ENCODE measurements at places on chromosomes 16 and 17.

GRCh38 chr16:78813661-78814311 is 714.3 kb downstream of the WWOX start:
- no peak for DNase-seq

- DNase-seq = no peak
Measured at GRCh38 chr16:88622866-88623265, 15.5 kb upstream of the IL17C start.

GRCh38 chr16:11699234-11699894 is 31.1 kb downstream of the SNN start:
- DNase-seq = no peak

GRCh38 chr17:80861892-80862291 is 129.7 kb upstream of the CHMP6 start:
- DNase-seq = no peak

DNA sequence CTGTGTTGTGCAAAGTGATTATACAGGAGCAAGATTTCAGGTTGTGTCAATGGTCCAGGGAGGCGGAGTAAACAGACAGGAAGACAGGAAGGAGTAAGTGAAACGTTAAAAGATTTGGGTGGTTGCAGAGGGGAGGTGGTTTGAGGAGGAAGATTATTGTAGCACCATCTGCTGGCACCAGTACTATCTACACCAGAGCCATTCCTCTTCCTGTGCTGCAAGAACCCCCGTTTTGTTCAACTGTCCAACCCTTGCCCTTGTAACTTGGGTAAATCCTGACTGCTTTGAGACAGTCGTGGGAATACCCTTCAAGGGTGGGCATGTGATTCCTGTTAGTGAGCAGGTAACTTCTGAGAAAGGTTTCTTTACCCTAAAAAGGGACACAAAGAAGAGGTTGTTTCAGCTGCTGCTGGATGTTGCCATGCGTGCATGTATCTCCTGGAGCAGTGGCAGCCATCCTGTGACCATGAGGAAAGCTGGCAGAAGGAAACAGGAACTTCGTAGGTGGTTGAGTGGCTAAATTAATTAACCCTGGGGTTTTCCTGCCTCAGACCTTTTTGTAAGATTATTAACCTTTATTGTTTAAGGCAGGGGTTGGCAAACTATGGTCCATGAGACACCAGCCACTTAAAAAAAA is 124.1 kb downstream of the PRKCA start:
- no peak for DNase-seq

GRCh38 chr16:80710918-80711317 is 93.5 kb downstream of the CDYL2 start:
- DNase-seq = no peak

DNA sequence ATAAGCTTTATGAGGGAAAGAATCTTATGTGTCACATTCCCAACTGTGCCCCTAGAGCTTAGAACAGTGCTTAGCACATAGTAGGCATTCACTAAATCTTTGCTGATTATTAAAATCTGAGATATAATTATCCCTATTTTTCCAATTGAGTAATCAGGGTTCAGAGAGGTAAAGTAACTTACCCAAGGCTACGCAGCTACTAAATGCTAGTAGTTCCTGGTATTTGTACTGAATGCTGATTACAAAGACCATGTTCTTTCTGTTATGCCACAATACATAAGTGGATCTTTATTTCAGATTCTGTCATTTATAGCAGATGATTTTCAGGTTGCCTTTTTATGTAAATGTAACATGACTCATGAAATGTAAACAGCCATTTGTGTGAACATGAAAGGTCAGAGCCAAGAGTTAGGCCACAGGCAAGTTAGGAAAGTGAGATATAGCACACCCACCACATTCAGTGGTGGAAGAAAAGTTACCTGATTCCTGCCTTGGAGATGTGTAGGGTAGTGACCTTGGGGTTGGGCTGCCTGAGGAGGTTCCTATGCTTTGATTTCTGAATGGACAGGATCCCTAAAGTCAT is 77.2 kb downstream of the FTO start:
- DNase-seq = no peak

DNA sequence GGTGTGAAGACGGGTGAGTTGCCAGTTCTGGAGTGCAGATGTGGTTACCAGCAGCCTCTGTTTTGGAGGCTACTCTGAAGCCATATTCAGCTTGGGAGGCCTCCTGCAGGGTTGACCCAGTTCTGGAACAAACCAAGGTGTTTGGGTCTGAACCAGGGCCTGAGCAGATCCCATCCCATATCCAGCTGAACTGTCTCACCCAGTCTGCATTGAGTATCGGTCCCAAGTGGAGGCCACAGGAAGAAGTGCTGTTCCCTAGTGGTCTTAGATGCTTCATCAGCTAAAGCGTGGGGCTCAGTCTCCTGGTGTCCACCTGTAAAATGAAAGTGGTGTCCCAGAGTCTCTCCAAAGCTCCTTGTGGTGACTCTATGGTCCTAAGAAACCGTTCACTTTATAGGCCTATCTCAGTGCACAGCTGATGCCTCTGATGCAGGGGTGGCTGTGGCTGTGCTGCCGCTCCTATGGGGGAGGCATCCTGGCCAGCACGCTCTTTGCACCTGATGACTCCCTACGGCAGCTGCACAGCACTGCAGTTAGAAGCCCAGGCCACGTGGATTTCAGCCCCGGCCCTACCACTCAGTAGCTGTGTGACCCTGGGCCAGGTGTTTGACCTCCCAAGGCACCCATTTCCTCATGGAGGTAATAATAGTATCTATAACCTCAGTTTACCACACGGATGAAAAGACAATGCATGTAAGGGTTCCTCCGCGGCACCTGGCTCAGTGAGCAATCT is 21.0 kb downstream of the CBX4 start:
- DNase-seq = no peak

GRCh38 chr17:80916246-80916645 is 75.4 kb upstream of the CHMP6 start:
- DNase-seq = no peak

DNA sequence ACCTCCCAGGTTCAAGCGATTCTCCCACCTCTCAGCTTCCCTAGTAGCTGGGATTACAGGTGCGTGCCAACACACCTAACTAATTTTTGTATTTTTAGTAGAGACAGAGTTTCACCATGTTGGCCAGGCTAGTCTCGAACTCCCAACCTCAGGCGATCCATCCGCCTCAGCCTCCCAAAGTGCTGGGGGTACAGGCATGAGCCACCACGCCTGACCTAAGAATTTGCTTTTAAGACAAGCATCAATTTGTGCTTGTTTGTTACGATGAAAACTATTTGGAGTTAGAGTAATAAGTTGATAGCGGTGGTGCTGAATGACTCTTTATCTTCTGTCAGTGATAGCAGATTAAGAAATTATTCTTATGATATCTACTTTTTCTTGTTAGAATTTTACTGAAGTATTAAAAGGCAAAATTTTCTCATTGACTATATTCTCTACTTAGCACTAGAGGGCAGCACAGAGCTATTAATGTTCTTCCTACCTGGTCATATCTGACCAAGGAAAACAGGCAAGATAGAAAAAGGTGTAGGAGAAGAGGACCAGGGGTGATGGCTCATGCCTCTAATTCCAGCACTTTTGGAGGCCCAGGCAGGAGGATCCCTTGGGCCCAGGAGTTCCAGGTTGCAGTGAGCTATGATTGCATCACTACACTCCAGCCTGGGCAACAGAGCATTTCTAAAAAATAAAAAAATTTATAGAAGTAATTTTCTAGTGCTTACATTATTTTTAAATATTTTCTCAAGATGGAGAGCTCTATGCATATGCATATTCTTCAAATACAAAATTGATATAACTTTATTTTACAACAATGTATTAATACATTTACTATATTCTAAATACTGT is 24.5 kb downstream of the STXBP4 start:
- DNase-seq = peak; percentile 9

DNA sequence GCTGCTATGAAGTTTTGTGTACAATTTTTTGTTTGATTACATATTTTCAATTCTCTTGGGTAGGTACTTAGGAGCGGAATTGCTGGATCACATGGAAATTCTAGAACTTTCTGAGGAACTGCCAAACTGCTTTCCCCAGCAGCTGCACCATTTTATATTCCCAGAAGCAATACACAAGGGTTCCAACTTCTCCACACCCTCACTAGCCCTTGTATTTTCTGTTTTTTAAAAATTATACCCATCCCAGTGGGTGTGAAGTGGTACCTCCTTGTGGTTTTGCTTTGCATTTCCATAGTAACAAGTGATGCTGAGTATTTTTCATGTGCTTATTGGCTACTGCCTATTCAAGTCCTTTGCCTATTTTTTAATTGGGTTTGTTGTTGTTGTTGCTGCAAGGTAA is 20.9 kb downstream of the NACA2 start:
- DNase-seq = no peak

DNA sequence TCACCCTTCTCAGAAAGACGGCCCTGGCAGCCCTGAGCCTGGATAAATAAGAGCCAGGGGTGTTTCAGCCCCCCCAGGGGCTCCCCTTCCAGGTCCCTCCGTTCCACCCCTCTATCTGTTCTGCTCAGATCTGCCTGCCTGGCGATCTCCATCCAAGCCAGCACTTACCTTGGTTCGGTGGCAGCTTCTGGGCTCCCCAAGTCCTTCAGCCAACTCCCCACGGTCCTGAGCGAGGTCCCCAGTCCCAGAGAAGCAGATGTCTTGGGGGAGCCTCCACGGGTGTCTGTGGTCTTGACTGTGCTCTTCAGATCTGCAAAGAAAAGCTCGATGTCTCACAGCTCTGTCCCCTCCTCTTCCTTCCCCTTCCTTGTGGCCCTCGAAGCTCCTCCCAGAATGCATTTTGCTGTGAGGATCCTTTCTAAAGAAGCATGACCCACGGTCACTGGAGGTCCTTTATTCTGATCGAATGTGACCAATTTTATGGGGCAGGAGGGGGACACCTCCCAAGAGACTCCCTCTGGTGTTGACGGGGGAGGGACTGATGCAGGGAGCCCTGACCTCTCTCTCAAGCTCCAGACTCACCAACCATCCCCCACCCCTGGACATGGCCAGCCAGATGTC is at the start of gene PIK3R6:
TSS of gene PIK3R6 (minus strand) at position 314 of the 621 bp plus-strand sequence. CDS start 17,880 bp downstream, outside the sequence.
- no peak for DNase-seq

GRCh38 chr16:67730326-67730725 is 11.2 kb upstream of the GFOD2 start:
- DNase-seq = no peak

- DNase-seq = peak; percentile 2
Measured at GRCh38 chr16:80437707-80438106, 103.1 kb upstream of the DYNLRB2 start.

- no peak for DNase-seq
Measured at GRCh38 chr16:63244631-63245030, 1208.4 kb upstream of the CDH8 start.

DNA sequence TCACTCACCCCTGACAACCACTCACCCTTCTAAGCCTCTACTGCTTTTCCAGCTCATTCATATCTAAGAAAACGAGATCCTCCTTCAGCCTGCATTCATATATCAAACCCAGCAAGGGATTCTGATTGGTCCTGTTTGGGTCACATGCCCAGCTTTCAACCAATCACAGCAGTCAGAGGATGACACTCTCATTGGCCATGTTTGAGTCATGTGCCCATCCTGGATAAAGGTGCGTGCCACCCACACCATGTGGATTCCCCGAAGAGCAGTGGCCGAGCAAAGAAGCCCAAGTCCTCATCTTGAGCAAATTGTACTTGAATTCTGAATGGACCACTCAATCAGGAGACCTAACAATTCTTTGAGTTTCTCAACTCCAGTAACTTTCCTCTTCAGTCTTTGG is 45.0 kb downstream of the SCNN1G start:
- DNase-seq = no peak

- DNase-seq = no peak
Measured at GRCh38 chr16:65106757-65107156, 15.1 kb downstream of the CDH11 start.

DNA sequence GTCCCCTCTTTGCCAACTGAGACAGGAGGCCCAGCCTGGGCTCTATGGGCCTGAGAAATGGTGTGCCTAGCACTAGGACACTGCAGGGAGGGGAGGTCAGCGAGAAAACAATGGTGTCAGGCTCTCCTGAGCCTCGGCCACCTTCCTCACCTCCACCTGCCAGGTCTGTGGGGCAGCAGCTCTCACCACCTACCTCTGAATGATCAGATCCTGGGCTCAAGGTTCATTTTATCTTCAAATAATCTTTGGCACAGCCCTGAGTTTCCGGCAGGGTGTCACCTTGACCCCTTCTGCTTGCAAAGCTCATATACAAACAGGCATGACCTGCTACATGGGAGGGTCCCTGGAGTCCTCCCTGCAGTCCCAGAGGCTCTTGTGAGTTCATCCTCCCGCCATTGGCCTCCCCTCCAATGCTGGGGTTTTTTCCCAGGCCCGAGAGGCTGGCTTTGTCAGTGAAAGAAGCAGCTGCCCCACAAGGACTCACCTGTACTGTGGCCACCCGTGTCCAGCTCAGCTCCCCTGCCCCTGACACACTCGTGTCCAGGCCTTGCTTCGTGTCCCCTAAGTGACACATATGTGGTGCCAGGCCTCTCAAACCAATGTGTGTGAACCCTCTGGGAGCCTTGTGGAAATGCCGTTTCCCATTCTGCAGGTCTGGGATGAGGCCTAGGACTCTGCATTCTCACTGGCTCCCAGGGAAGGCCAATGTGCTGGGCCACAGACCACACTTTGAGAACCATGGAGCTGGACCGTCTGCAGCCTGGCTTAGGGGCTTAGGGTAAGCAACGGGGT is 176.8 kb upstream of the CIBAR2 start:
- DNase-seq = no peak

Data from NT2/D1 (cell line).